ENCODE measurements at places on chromosomes 12 and 14.

DNA sequence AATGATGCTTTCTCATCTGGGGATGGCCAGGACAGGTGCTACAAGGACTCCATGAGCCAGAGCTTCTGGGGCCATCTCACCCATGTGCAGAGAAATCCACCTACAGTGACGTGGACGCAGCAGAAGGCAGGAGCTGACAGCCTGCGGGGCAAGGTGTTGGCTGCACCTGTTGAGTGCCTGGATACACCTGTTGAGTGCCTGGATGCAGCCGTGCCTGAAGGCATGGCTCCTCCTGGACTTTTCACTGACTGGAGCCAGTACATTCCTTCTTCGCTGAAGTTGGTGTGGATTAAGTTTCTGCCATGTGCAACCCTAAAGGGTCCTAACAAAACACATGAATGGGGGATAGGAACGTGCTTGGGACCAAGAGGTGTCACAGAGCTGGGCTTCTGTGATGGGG is 7.4 kb upstream of the DIO3 start:
- DNase-seq = no peak

GRCh38 chr12:124369055-124369826 is 74.3 kb downstream of the RFLNA start:
- DNase-seq = no peak

DNA sequence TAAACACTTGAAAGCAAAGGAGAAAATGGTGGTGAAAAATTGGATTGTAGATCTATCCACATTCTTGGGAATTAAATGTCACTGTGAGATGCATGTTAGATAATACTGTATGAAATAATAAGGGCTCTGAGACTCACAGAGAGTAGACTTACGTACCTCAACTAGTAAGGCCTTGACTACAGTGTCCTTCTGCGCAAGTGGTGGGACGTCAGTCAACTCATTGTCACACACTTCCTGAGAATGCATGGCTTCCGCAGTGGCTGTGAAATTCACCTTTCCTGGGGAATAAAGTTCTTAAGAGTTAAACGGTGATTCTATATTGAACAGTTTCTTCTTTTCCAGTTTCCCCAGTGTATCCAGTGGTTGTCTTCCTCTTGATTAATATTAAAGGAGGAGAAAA is 32.6 kb upstream of the PZP start:
- no peak for DNase-seq

DNA sequence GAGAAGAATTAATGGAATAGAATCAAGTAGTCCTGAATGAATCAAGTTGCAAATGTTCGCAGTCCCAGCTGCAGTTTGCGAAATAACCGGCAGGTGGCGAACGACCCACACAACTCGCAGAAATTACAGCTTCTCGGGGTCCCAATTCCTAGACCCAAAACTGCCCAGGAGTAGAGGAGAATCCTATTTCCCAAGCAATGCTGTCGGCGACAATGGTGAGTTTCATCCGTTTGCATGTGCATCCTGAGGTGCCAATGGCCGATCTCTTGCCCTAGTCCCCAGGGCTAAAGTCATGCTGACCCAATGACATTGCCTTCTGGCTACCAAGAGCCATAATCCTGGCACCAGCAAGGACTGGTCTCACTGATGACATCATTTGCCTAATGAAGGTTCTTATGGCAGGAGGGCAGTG is 8.5 kb upstream of the ASCL1 start:
- peak; percentile 95 for DNase-seq

DNA sequence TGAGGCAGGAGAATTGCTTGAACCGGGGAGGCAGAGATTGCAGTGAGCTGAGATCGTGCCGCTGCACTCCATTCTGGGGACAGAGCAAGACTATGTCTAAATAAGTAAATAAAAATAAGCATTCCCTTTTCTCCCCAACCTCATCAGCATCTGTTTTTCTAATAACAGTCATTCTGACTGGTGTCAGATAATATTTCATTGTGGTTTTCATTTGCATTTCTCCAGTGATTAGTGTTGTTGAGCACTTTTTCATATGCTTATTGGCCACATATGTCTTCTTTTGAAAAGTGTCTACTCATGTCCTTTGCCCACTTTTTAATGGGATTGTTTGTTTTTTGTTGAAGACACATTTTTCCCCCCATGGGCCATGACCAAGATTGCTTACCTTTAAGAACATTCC is 243.2 kb downstream of the ADAMTS20 start:
- DNase-seq = no peak

GRCh38 chr14:95047754-95048153 is 109.6 kb downstream of the DICER1 start:
- DNase-seq = peak; percentile 11

- no peak for DNase-seq
These were observed 161.3 kb upstream of the IFNG-AS1 start for GRCh38 chr12:67827820-67828383.

DNA sequence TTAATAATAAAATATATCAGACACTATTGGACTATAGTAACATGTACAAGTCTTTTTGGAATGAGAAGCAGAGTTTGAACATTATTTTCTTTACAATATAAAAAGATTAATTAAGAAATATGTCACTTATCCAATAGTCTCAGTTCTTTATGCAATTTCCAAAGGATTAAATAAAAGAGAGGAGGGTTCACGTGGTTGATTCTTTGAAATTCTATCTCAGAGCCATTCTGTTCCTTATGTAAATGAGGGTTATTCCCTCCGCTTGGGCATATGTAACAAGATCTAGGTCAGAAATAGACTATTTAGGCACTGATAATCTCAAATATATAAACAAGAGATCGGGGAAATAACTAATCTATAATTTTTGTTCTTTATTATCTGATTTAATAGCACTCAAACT is 2.1 kb upstream of the TUBA1A start:
- DNase-seq = no peak

GRCh38 chr12:65121049-65121955 is at the start of gene WIF1:
Gene WIF1 (minus strand): TSS chr12:65121305. CDS start chr12:65121191, 114 bp downstream.
- DNase-seq = peak; percentile 94

GRCh38 chr12:32274665-32275064 is 124.7 kb upstream of the FGD4 start:
- DNase-seq = no peak

DNA sequence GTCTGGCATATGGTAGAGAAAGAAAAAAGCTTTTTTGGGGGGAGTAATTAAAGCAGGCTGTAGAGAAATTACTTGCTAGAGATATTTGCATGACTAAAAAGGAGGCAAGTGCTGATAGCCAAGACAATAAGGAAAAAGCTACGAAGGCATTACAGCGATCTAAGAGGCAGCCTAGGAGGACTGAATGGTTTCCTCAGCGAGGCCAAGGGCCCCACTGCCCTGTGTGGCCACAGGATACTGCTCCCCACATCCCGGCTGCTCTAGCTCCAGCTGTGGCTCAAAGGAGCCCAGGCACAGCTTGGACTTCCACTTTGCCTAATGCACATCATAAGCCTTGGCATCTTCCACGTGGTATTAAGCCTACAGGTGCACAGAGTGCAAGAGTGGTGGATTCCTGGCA is 53.6 kb downstream of the LRRIQ1 start:
- peak; percentile 46 for DNase-seq

DNA sequence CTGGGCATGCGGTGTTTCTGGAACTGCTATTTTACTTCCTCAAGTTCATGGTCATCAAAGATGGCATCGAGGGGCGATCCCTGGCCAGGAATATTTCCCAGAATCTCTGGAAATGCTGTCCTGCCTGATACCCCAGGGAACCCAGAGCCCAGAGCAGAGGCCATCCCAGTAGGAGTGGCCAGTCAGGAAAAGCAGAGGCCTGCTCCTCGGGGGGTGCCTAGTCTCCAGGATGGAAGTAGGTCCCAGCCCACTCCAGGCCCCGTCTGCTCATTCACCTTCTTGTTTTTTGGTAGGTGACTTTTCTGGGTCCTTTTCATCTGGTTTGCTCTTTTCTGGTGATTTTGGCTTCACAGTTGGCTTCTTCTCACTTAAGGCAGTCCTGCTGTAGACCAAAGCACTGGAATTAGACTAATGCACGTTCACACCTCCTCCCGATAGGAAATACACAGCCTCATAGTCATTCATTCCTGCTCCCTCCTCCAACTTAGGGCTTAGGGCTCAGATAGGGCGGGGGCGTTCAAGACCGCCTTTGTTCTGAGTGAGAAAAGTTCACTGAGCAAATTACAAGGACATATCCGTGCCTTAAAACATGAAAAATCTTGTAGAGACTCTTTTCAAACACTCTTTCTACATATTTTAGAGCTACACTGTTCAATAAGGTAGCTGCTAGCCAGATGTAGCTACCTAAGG is 51.1 kb downstream of the TRAFD1 start:
- DNase-seq = no peak

DNA sequence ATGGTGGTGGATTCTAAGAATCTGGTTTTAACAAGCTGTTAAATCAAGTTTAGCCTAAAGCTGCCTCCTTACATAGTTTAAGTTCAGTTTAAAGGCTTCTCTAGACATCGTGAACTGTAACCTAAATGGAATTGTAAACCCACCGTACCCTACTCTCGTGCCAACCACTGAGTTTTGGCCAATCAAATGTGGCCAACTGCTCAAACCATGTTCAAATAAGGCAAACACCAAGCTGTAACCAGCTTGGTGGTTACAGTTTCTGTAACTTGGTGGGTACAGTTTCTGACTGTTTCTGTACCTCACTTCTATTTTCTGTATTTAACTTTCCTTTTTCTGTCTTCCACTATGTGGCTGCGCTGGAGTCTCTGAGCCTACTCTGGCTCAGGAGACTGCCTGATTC is 131.9 kb upstream of the DDHD1 start:
- DNase-seq = no peak

DNA sequence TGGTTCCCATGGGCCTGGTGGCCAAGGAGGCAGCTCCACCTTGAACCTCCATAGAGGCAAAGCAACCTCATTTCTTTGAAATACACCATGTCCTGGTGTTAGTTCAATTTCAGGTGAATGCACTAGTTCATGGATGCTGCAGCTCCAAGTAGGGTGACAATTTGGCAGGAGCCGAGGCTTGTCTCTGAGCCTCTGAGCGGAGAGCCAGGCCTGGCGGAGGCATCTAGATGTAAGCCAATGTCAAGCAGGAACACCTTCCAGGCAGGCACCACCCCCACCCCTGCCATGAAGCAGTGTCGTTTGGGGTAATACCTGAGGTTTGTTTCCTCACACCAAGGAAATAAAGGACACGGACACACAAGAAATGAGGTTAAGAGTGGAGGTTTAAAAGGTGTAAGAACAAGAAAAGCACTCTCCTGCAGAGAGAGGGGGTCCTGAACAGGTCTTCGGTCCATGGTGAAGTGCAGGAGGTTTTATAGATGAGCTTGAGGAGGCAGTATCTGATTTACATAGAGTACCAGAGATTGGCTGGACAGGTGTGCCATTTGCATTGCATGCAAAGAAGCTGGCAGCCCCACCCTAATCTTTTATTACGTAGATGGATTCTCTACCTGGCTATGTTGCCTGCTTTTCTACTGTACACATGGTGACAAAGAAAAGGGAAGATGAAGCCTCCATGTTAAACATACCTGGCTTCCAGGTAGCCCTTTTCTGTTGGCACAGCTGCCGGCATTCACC is 60.3 kb downstream of the RIN3 start:
- no peak for DNase-seq

DNA sequence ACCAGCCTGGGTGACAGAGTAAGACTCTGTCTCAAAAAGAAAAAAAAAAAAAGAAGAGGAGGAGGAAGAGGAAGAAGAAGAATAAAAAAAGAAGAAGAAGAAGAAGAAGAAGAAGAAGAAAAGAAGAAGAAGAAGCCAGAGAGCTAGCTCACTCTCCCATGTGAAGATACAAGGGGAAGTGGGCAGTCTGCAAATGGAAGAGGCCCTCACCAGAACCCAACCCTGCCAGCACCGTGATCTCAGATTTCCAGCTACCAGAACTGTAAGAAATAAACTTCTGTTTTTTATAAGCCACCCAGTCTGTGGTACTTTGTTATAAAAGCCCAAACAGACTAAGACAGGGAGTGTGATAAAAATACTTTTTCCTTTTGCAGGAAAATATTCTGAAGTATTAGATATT is 130.7 kb downstream of the ETNK1 start:
- no peak for DNase-seq

DNA sequence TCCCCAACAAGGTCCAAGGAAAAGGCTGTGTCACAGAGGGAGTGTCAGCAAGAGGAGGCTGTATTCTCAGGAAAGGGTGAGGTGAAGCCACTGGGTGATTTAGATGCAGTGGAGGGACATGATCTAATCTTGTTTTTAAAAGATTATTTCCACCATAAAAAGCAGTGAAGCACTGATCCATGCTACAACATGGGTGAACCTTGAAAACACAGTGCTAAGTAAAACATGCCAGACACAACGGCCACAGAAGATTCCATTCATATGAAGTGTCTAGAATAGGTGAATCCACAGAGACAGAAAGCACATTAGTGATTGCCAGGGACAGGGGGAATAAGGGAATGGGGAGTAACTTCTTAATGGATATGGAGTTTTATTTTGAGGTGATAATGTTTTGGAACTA is 12.8 kb downstream of the RITA1 start:
- no peak for DNase-seq

- no peak for DNase-seq
These were observed 143.1 kb downstream of the PCNX1 start for GRCh38 chr14:71050227-71050823.

- DNase-seq = no peak
These were observed 41.7 kb downstream of the NEDD1 start for GRCh38 chr12:96948782-96949181.

- DNase-seq = peak; percentile 71
These were observed 101.0 kb upstream of the GZMB start for GRCh38 chr14:24734917-24735500.

GRCh38 chr12:14157088-14157747 is 175.8 kb upstream of the GRIN2B start:
- no peak for DNase-seq

DNA sequence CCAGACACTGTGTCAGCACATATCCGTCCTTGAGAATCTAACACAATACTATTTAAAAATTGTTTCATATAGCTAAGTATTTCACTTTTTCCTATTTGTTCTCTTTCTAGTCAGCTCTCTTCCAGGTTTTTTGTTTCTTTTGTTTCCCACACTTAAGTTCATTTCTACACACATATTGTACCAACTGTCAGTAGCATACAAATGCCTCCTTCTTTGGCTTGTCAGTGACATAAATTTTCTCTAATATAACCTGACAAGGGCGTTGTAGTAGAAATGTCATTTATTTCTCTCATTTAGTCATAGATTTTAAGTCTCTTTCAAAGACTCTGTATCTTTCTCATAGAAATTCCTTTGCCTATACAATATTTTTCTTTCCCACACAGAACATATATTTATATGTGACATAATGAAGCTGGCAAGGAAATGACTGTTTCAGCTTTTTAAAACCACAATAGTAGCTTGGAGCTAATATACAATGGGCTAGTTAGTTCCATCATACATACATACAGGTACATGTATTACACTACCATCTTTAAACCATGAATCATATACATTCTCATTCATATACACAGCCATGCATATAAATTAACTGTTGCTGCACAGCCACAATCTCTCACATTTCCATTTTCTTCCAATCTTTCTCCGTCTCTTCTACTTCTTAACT is 42.3 kb upstream of the EPS8 start:
- DNase-seq = no peak

- DNase-seq = no peak
These were observed 169.6 kb upstream of the FRMD6 start for GRCh38 chr14:51482102-51482501.

- peak; percentile 14 for DNase-seq
These were observed 4.8 kb downstream of the CRACR2A start for GRCh38 chr12:3747976-3748619.
